Daoy (cell line): ENCODE measurements at places on chromosomes 6 and 20. TPM values are rescaled to one million over a fixed set of nuclear protein-coding genes. Genes with fewer than 3 reads are reported as not detected.

- no peak for DNase-seq
Measured at GRCh38 chr6:161379834-161380582, 106.1 kb upstream of the AGPAT4 start.

GRCh38 chr20:58102261-58102660, 126.2 kb downstream of the ANKRD60 start:
- peak; percentile 42 for DNase-seq

DNA sequence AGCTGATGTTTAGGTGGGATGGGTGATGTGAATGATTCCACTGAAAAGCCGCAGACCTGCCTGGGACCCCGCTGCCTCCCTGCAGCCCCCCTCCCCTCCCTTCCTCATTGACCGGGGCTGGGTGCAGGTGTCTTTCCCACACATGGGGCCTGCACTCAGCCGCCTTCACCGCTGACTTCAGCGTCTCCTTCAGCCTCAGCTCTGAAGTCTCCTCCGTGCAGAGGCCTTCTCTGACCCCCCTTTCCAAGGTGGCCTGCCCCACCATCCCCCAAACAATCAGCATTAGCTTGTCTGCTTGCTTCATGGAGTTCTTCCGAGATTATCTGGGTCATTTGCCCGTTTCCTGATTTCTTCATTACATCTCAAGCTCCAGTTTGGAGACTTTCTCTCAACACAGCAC, 140.7 kb downstream of the SMOC2 start:
- DNase-seq, result no peak

The KCNQ2 gene
- total RNA-seq, result 0.17 TPM in 1 of 2 replicates, not detected in the other

DNA sequence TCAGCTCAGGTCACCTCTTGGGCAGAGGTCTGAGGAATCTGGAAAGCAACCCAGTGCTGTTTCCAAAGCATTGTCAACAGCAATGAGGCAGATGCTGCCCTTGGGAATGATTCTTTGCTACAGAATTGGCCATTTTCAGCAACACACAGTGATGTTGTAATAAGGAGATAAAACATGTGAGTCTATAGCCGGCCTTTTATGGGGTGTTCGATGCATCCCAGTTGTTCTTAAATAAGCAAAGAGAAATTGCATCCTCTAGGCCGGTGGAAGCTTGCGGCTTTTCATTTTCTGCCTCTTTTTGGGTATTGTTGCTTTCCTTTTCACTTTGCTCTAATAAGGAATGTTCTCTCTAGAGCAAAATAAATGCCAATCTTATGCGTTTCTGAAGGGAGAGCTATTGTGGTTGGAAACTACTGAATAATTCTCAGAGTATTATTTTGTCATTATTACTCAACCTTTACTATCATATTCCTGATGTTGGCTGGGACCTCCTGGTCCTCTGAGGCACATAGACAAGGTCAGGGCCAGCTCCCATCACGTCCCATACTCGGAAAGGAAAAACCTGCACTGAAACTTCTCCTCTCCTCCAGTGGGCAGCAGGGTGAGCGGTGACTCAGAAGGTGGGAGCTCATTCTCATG, 214.2 kb downstream of the CDH26 start:
- DNase-seq, result no peak

The YWHAB gene
- total RNA-seq, result 58.3 and 62.8 TPM in 2 replicates

The AHI1 gene
- 7.8 and 8.2 TPM in 2 replicates for total RNA-seq

The BPIFB4 gene
- not detected in 2 replicates for total RNA-seq

- DNase-seq, result no peak
Measured at GRCh38 chr20:62046431-62046830, 19.2 kb downstream of the TAF4 start.

The RNF39 gene
- 0.57 TPM in 1 of 2 replicates, not detected in the other for total RNA-seq

DNA sequence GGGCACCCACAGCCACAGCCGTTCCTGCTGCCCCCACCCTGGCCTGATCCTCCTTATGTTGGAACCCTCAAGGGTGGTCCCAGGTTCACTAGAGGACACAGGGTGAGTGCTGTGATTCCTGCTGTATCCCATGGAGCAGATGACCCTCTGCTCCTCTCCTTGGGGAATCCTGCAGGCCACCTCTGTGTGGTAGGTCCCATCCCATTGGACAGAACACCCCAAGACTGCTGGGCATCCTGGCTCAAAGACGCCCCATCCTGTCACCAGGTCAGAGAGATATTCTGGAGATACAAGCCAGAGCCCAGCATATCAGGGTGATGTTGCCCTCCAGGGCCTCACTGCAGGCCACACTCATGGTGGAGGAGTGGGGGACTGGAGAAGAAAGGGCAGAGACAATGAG, 28.4 kb downstream of the HLA-A start:
- DNase-seq, result no peak

The SLC35F1 gene
- total RNA-seq, result 0.17 and 0.77 TPM in 2 replicates

DNA sequence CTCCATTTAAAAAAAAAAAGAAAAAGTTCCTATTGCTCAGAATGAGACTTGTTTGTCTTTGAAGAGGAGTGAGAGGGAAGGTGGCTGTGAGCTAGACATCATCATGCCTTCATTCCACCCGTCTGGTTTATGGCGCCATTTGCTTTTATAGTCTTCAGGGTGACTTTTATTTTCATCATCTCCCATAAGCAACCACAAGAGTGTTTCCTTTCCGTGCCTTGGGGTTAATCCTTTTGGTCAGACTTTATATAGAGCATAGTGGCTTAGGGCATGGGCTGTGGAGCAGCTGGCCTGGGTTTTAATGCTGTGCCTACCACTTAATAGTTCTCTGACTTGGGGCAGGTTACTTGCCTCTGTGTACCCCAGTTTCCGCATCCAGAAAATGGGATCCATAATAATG, 77.8 kb downstream of the RREB1 start:
- DNase-seq, result no peak

DNA sequence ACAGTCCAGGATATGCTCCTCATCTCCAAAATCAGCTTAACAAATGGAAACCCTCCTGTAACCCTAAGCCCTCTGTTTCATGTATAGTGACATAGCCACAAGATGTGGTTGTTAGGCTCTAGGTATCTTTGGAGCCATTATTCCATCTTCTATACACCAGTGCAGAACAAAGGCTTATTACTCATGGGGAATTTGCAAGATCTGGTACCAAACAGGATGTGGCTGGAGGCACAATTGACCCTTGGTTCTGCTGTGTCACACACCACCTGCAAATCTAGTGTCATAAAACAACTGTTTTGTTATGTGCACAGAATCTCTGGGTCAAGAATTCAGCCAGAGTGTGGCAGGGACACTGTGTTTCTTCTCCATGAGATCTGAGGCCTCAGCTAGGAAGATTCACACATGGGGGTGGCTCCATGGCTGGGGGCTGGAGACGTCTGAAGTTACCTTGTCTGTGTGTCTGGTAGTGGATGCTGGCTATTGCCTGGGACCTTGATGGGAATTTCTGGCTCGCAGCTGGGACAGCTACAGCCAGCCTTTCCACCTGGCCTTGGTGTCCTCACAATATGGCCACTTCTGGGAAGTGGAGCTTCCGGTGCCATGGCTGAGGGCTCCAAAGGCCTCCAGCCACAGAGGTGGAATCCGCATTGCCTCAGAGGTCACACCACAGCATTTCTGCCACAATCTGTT, 369.9 kb downstream of the CDH26 start:
- no peak for DNase-seq

- no peak for DNase-seq
Measured at GRCh38 chr20:31652917-31653396, 15.2 kb downstream of the COX4I2 start.

- DNase-seq, result no peak
Measured at GRCh38 chr6:71887006-71887743, 825 bp downstream of the RIMS1 start.

DNA sequence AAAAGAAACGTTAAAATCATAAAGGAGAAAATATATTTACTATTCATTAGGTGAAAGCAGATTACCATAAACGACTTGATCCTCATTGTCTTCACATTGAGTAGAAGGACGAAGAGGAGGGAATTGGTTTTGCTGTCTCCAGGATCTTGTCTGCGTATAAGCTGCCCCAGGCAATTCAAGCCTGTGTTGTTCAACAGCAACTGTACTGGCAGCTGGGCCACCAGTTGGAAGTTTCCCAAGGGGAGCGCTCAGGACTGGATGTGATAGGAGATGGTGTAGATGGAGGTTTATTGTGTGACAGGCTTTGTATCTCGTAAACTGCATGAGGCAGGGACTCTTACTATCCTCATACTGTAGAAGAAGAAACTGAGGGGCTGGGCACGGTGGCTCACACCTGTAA, 3.9 kb upstream of the FANCE start:
- no peak for DNase-seq

The XKR7 gene
- total RNA-seq, result under 0.01 and 0.12 TPM in 2 replicates

DNA sequence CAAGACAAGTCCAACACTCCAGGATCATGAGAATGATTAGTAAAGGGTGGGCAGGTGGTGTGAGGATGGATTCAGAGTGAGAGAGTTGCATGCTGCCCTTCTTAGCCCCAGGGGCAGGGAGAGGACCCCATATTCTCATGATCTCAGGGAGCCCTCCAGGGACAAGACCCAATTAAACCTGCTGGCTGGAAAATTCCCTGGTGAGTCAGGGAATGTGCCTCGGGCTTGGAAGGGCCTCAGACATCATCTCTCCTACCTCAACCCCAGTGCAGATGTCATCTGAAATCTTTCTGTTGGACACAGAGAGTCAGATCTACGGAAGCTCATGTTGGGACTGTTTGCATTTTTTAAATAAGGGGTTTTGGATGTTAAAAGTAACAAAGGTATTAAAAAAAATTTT, 9.2 kb upstream of the SIRPD start:
- no peak for DNase-seq

- peak; percentile 87 for DNase-seq
Measured at GRCh38 chr20:45993197-45993951, 15.3 kb upstream of the MMP9 start.

The C6orf15 gene
- total RNA-seq, result not detected in 2 replicates

The ME1 gene
- 19.9 and 22.4 TPM in 2 replicates for total RNA-seq

The CD83 gene
- 16.8 and 20.1 TPM in 2 replicates for total RNA-seq

The CLIC5 gene
- total RNA-seq, result 0.11 TPM in 1 of 2 replicates, not detected in the other

The SLC17A2 gene
- total RNA-seq, result not detected in 2 replicates

DNA sequence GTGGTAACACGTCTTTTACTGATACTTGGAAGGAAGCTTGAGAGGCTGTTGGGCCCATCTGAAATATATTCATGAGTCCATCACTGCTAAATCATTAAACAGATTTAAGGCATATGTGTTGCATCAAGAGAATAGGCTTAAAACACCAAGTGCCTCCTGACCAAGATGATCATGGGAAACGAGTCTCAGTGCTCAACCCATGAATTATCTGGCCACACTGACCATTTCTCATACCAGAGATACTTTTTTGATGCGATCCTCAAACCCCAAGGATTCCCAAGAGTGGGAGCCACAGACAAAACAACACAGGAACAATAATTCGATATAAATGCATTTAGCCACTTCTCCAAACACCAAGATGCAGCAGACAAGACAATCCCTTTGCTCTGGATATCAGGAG, 17.2 kb downstream of the HEY2 start:
- no peak for DNase-seq

- no peak for DNase-seq
Measured at GRCh38 chr20:20821484-20822260, 109.2 kb upstream of the RALGAPA2 start.

DNA sequence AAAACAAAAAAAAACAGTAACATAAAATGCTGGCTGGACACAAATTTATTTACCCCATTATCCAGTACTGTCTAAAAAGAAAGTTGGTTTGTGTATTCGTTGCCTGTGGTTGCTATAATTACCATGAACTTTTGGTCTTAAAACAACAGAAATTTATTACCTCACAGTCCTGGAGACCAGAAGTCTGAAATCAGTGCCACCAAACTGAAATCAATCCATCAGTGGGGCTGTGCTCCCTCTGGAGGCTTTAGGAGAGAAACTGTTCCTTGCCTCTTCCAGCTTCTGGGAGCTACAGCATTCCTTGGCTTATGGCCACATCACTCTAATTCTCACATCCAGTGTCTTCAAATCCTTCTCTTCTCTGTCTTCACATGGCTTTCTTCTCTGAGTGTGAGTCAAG, 79.4 kb downstream of the SNX5 start:
- no peak for DNase-seq

The PLAGL1 gene
- 2.6 and 5.5 TPM in 2 replicates for total RNA-seq
